Stimulated activated CD8-positive, alpha-beta memory T cell treated with anti-CD3 and anti-CD28 coated beads, Interleukin-4, amount 100 ng/mL, for 1 hour (primary cell): ENCODE measurements at places on chromosomes 6 and 20.

DNA sequence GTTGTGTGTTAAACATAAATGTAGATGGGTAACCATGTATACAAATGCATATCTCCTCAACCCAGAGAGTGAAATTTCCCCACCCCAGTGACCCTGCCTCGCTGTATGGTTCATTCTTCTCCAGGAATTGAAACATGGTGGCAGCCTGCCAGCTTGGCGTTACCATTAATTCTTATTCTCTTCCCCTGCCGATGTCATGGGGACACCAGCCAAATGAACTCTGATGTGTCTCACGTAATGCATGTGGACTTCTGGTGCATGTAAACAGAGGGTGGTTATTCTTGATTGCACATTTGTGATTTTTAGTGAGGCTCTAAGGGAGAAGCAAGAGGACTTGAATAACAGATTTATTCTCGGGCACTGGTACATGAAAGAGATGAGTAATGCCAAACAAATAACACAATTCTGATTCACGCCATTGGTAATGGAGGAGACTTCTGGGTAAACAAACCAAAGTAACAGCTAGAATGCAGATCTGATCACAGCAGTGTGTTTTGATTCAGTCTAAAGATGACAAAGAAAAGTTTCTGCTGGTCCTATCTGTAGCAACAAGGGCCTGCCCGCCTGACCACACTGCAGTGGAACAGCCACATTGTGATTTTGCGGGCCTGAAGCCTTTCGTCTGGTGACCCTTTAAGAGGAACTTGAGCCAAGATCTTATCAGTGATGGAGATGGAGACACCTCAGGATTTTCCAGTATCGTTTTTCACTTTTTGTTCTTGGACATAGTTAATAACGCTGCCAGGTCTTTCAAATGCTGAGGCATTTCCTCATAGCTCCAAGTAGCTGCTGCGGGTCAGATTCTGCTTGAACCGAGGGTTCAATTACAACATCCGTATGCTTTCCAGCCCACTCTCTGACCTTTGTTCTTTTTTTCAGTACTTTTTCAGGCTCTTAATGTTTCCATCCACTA, 171.8 kb upstream of the AKAP12 start:
- DNase-seq = no peak

DNA sequence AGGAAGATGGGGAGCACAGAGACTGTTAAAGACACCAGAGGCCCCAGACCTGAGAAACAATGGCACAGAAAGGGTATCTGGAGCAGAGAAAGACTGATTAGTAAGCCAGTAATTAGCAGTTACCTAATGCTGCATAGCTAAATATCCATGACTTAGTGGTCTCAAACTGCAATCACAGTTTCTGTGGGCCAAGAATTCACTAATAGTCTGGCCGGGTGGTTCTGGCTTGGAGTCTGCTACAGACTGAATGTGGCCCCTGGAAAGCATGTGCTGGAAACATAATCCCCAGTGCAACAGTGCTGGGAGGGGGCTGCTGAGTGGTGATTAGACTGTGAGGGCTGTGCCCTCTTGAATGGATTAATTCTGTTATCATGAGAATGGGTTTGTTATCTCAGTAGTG, 54.1 kb upstream of the VSX1 start:
- DNase-seq = no peak

GRCh38 chr20:19275630-19276071, 63.2 kb downstream of the SLC24A3 start:
- no peak for DNase-seq

GRCh38 chr20:53873230-53873604, 197.2 kb downstream of the BCAS1 start:
- DNase-seq = no peak

DNA sequence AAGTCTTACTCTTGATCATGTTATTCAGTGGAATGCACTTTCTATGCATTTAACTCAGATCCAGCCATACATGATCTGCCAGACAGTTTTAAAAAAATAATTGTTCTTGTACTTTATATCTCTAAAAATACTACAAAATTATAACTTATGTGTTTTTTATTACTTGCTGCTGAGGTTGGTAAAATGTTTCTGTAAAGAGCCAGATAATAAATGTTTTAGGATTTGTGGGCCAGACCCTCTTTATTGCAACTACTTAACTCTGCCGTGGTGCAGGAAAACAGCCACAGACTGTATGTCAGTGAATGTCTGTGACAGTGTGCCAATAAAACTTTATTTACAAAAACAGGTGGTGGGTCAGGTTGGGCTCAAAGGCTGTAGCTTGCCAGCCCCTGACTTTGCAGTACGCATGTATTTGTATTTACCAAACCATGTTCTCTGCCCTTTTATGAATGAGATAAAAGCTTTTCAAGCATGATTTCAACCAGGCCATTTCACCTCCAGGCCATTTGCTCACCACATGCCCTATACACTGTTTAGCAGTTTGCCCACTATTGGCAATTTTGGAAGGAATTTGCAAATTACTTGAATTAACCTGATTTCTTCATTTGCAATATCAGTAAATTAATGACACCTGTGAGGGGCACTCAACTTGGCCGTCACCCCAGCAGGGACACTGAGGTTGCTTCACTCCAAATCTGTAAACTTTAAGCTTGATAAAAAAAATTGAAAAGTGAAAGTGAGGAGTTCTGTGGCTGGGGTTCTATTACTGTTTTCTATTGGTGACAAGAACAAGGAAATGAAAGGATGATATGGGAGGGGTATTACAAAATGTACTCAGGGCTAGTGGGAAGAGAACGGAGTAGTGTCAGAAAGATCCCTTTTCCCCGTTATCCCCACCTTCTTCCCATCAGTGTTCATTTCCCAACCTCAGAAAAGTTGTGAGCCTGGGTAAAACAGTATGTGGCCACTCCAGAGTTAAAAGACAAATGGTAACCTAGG, 133.4 kb downstream of the CEBPB start:
- DNase-seq = no peak

- no peak for DNase-seq
These were observed 265.8 kb upstream of the PLCB4 start for GRCh38 chr20:8803065-8803464.

- DNase-seq = no peak
These were observed 16.2 kb upstream of the VAPB start for GRCh38 chr20:58372806-58373205.

- DNase-seq = no peak
These were observed 257.3 kb downstream of the ATXN1 start for GRCh38 chr6:16503970-16504415.

- DNase-seq = no peak
These were observed 5.4 kb downstream of the CCN5 start for GRCh38 chr20:44720621-44720996.

DNA sequence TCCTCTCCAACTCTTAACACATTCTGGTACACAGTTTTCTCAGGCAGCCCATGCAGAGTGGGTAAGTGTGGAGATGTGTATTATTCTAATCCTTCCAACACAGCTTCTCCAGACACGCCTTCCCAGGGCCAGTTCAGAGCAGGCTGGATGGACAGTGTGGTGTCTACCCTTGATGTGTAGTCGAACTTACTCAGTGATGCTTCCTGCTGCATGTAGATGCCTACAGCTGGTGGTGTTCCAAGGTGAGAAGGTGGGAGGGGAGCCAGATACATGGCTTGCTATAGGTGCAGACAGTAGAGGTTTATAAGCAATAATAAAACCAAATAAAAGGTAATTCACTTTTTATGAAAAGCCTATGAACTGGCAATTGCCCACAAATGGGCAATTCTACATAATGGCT, 104.0 kb downstream of the QRSL1 start:
- DNase-seq = no peak

DNA sequence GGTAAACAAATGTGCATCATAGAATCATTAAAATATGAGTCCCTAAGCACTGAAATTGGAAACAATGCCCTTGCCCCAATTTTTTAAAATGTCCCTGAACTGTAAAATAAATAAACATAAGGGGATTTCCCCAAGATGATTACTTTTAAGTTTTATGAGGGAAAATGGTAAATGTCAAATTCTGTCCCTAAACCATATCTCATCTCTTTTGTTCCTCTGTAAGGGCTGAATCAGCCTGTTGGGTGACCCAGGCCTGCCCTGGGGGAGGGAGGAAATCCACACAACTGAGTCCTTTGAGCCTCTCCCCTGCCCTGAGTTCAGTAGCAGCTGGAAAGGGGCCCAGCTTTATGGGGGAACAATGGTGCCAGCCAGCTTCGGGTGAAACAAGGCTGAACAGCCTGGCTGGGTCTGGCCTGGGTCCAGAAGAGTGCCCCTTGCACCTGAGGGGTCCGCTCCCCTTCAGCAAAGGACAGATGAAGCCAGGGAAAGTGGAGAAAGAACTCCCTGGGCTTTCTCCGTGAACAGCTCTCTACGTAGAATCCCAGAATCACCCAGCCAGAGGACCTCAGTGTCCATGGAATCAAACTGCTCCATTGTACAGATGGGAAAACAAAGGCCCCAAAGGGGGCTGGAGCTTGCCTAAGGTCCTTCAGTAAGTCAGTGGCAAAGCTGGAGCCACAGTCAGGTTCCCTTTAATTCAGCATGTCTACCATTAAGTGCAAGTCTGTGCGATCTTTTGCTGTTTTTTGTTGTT, 28.2 kb upstream of the ITCH start:
- no peak for DNase-seq

- DNase-seq = no peak
These were observed 520.0 kb upstream of the HS3ST5 start for GRCh38 chr6:114862819-114863218.

DNA sequence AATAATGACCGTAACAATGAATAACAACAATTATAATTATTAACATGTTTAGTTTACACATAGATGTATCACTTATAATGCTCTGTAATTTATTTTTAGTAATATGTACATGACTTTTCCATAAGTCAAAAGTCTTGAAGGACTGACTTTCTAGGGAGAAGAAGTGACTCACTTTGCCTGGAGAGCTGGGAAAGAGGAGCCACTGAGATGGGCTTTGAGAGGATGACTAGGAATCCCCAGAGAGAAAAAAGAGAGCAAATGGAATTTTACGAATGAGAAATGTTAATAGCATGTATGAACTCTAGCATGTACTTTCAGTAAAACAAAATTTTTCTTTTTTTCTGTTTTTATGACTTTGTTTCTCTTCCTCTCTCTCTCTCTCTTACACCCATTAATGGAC, 67.8 kb upstream of the RALY start:
- no peak for DNase-seq

DNA sequence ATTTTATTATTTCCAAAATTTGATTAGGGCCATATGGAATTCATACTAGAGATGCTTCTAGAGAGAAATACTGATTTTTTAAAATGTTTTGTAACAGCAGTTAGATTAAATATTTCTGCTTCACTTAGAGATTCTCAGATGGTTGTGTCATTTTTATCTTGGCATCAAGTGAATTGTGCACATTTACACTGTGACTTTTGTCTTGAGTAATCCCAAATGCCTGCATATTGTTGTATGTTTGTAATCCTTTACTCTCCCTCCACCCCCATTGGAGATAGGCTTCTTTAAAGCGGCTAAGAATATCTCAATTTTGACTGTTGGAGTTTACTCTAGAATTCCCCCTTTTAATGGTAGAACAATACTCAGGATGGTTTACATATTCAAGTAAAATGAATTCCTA, 19.0 kb downstream of the STX16 start:
- no peak for DNase-seq

- DNase-seq = no peak
These were observed 136.6 kb upstream of the MCHR2 start for GRCh38 chr6:100130630-100131029.

GRCh38 chr20:63854069-63854765, 7.1 kb upstream of the ABHD16B start:
- no peak for DNase-seq

GRCh38 chr6:86477500-86478148, 459.7 kb upstream of the HTR1E start:
- DNase-seq = no peak
